Bronchus fibroblast of lung (primary cell): ENCODE measurements at places on chromosomes 12 and 14. TPM values are rescaled to one million over a fixed set of nuclear protein-coding genes. Genes with fewer than 3 reads are reported as not detected.

The PLXNC1 gene
- total RNA-seq, result 0.84 and 0.89 TPM in 2 replicates

The GDF3 gene
- total RNA-seq, result not detected in 2 replicates

The DENND5B gene
- 4.5 and 5.6 TPM in 2 replicates for total RNA-seq

The SYCP3 gene
- 0.50 TPM in 1 of 2 replicates, not detected in the other for total RNA-seq

The GLS2 gene
- total RNA-seq, result under 0.01 TPM in 2 replicates

The CCDC38 gene
- not detected in 2 replicates for total RNA-seq

The SERPINA9 gene
- total RNA-seq, result 0.45 TPM in 1 of 2 replicates, not detected in the other

The CD163L1 gene
- 0.15 and 0.17 TPM in 2 replicates for total RNA-seq

The ITFG2 gene
- total RNA-seq, result 15.0 and 18.2 TPM in 2 replicates

The OR6C2 gene
- total RNA-seq, result not detected in 2 replicates

The GARIN6 gene
- total RNA-seq, result not detected in 2 replicates

The PLEKHH1 gene
- total RNA-seq, result 0.15 and 0.34 TPM in 2 replicates

The MOK gene
- total RNA-seq, result 12.8 and 23.7 TPM in 2 replicates

The PTHLH gene
- total RNA-seq, result not detected in 2 replicates

The GLT8D2 gene
- total RNA-seq, result 20.3 and 25.9 TPM in 2 replicates

The IFNG-AS1 gene
- not detected in 2 replicates for total RNA-seq
